ENCODE measurements at places on chromosomes 5 and 9. TPM values are rescaled to one million over a fixed set of nuclear protein-coding genes. Genes with fewer than 3 reads are reported as not detected.

The IL5 gene
- not detected for total RNA-seq

The RASEF gene
- 0.16 TPM for total RNA-seq

DNA sequence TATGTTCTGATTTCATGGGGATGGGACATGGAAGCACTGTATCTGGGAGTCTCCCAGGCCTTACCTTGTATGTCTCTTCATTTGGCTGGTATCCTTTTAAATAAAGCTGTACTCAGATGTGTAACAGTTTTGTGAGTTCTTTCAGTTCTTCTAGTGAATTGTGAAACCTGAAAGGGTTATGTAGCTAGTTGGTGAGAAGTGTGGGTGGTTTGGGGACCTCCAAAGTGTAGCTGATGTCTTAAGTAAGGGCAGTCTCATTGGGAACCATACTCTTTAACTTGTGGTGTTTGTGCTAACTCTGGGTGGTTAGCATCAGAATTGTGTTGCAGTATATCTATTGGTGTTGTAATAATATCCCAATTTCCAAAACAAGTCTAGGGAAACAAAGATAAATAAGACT is 166.9 kb upstream of the CCNH start:
- no peak for DNase-seq

DNA sequence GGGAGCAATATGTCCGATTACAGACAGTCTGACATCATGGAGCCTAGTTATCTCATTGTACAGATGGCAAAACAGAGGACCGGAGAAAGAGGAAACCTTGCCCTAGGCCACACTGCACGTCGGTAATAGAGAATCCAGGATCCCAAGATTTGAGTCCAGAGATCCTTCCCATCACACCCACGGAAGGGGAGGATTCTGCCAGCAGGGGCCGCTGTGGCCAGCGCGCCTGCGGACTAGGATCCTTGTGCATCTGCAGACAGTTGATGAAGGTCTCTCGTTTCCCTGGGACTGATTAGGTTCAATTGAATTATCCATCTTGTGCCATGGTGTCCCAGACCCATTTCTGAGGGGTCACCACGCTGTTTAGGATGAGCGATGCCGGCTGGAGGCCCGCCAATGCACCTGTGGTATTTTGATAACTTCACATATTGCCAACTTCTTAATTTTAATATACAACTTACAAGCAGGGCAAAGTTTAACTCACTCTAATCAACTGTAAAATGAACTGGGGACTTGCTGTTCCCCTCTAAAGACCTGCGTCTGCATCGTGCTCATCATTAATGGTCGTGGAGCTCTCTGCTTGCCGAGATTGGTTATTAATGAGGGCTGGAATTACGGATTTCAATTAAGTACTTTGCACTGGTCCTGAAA is 592.7 kb upstream of the BRINP1 start:
- no peak for DNase-seq

The FST gene
- 7.3 TPM for total RNA-seq

- DNase-seq, result no peak
Measured at GRCh38 chr5:115458003-115458409, 86.6 kb downstream of the FEM1C start.

GRCh38 chr5:136015003-136015375 is 13.8 kb upstream of the TGFBI start:
- no peak for DNase-seq

- DNase-seq, result no peak
Measured at GRCh38 chr5:142100307-142100706, 8.3 kb upstream of the NDFIP1 start.

Data from SJSA1 (cell line).